ENCODE measurements at places on chromosomes 3 and 15.

DNA sequence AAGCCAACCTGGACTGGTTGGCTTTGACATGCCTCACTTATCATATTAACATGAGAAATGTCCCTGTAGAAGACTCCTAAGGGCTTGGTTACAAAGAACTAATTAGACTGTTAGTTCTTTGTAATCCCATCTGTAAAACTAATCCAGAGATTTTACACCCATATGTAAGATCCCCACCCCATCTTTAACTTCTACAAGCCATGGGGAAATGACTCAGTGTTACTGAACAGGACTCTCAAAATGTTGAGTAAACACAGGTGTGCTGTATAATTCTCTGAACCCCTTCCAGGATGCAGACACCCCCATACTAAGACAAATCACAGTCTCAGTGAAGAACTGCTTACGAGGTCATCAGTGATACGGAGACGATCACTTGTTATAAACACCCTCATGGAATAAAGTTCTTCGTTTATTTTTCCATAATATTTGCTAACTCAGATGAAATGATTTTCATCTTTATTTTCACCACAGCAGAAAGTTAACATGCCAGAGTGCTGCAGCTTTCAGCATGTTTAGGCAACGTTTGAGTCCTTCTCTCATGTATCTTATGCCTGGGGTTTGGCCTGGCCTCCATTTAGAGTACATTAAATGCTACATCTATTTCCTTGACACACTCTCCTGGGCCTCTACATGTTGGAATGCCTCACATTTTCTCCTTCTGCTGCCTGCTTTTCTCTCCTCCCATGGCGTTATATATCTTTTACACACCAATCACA, 55.3 kb upstream of the LEKR1 start:
- no peak for DNase-seq

DNA sequence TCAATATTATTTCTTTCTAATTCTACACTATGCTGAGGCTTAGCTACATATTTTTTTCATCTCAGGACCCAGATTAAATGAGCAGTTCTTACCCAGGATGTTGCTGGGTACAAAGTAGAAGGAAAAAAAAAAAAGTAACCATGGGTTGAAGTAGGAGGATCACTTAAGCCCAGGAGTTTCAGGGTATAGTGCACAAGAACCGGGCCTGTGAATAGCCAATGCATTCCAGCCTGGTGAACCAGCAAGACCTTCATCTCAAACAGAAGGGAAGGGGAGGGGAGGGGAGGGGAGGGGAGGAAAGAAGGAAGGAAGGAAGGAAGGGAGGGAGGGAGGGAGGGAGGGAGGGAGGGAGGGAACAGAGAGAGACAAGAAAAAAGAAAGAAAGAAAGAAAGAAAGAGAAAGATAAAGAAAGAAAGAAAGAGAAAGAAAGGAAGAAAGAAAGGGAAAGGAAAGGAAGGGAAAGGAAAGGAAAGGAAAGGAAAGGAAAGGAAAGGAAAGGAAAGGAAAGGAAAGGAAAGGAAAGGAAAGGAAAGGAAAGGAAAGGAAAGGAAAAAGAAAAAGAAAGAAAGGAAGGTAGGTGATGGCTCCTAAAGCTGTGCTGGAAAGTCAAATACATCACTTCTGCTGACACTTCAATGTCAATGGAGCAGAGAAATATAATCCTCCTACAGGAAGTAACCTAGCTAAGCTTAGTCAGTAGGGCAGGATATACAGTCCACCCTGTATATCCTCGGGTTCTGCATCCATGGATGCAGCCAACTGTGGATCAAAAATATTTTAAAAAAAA, 206.8 kb upstream of the TGFBR2 start:
- no peak for DNase-seq

DNA sequence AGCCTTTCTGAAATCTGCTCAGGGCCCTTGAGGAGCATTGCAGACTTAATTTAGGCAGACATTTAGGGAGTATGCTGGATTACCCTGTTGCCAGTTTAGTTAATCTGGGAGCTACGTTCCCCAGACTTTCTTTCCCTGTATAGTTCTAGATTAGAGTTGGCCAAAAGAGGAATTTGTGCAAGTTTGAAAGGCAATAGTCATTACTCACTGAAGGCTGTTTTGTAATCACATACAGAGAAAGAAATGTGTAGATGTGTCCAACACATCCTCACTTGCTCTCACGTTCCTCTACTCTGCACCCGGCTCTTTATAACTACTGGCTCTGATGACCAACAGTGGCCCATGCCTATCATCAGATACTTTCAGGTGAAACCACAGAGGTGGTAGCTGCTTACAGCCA, 24.2 kb downstream of the MASP1 start:
- no peak for DNase-seq

GRCh38 chr3:15679306-15679705, 77.8 kb downstream of the BTD start:
- DNase-seq, result no peak

DNA sequence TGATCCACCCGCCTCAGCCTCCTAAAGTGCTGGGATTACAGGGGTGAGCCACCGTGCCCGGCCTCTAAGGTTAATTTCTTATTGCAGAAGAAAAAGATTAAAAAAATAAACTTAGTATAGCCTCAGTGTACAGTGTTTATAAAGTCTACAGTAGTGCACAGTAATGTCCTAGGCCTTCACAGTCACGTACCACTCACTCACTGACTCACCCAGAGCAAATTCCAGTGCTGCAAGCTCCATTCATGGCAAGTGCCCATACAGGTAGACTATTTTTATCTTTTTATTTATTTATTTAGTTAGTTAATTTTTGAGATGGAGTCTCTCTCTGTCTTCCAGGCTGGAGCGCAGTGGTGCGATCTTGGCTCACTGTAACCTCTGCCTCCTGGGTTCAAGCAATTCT, 3.2 kb upstream of the FLNB start:
- no peak for DNase-seq

- no peak for DNase-seq
Observed at GRCh38 chr3:169147238-169148008, 516.1 kb downstream of the MECOM start.

DNA sequence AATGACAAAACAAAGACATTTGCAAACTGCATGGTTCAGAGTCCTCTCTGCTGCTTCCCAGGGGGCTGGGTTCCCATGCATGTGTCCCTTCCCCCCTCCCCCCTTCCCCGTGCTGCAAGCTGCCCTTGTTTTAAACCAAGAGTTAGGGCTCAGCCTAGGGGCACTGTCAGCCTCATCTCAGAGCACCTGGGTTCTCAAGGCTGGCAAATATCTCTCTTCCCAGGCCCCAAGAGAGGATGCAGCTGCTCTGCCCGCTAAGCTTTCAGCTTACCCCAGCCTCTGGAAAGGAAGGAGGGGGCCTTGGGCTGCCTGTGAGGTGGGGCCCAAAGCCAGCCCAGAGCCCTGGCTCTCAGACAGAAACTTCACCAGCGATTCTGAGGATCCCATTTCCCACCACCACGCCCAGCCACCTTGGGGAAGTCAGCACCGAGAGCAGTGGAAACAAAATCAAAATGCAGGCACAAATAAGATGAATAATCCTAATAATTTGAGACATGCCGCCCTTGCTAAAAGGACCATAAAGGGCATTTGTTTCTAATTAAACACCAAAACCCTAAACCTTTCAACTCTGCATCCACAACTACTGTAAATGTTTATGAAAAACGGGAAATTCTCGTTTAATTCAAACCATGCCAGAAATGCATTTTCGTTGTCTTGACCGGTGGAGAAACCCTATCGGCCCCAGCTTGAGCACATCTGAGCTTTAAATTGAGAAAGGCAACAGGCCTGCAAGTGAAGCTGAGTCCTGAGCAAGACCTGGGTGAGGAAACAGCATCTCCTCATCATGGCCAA, 67.7 kb upstream of the WNT5A start:
- DNase-seq, result no peak
